CD4-positive, alpha-beta T cell treated with Interleukin-6 at 100 ng/mL for 8 hours (primary cell): ENCODE measurements at places on chromosomes 3 and 15.
A peak's percentile ranks its signal among the peaks of the same experiment; 100 is the strongest.

GRCh38 chr3:107670986-107671385 lies 148.2 kb downstream of the BBX start:
- no peak for DNase-seq

- no peak for DNase-seq
Measured at GRCh38 chr3:171101982-171102641, 75.6 kb upstream of the SLC2A2 start.

- no peak for DNase-seq
Measured at GRCh38 chr3:2153053-2153452, 54.4 kb downstream of the CNTN4 start.

DNA sequence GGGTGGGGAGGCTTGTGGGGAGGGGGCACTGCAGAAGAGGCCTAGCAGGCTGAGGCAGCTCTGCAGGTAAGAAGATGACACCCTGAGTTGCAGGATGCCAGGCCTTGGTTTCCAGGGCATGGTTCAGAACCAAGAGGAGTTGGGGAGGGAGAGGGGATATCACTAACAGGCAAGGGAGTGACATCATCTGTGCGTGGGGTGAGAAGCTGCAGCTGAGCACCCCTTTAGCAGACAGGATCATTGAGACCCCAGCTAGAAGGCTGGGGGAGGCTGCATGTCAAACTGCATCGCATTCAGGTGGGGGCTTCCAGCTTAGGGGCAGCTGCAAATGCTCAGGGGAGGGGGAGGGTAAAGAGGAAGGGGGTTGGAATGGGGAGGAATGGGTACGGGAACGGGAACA lies 23.0 kb downstream of the CACNA2D2 start:
- DNase-seq, result no peak

DNA sequence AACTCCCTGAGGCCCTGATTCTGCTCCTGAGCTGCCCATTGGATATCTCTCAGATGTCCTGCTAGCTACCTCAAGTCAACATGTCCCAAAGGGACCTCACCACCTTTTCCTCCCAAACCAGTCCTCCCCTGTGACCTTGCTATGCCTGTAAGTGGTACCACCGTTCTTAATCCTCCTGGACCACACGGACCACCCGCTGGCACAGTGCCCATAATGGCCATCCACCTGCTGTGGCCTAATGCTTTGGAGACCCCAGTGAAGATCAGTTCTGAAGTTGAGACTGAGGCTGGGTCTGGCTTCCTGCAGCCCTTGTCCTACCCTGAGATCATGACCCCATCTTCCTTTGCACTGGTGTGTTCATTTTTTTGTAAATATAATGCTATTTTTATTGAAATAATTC lies 15.0 kb upstream of the VPS8 start:
- DNase-seq, result no peak

DNA sequence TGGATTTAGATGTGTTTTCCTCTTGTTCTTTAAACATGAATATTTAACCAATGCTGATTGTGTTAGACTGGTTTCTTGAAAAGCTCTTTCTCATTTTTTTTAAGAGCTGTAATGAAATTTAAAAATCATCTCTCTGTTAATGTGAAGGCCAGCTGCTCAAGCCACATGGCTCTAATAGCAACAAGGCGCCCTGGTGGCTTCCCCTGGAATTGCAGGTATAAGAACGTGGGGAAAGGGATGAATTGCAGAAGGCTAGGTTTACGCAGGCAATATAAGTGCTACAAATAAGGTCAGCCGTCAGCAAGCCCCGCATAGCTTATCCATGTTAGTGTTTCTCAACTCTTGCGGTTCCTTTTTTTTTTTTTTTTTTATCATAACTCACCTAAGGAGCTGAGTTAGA lies 108.5 kb downstream of the SAMMSON start:
- DNase-seq, result no peak

GRCh38 chr3:192063570-192063969 lies 602.6 kb downstream of the PYDC2 start:
- no peak for DNase-seq

DNA sequence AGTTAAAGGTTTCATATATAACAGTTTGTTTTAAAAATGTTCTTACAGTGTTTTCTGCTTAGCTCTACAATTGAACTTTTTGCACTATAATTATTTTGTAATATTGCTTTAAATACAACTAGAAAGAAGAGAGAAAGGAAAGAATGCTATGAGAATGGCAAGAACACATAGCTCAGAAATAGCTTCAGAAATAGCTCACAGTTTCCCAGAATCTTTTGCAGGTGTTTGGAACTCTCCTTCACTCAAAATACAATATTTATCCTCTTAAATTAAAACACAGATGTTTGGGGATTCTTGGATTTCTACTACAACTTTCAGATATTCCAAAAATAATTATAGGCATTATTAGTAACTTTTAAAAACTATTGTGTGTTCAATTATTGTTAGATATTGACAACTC lies 658.0 kb upstream of the DPPA4 start:
- no peak for DNase-seq

GRCh38 chr3:93981649-93982048 lies 1.7 kb downstream of the ARL13B start:
- DNase-seq, result no peak

GRCh38 chr3:78455166-78455565 lies 1312.6 kb downstream of the ROBO1 start:
- DNase-seq, result no peak

GRCh38 chr3:21839592-21839991 lies 88.6 kb upstream of the ZNF385D start:
- no peak for DNase-seq

- DNase-seq, result peak; percentile 67
Measured at GRCh38 chr15:63473999-63474809, 30.2 kb upstream of the USP3 start.

DNA sequence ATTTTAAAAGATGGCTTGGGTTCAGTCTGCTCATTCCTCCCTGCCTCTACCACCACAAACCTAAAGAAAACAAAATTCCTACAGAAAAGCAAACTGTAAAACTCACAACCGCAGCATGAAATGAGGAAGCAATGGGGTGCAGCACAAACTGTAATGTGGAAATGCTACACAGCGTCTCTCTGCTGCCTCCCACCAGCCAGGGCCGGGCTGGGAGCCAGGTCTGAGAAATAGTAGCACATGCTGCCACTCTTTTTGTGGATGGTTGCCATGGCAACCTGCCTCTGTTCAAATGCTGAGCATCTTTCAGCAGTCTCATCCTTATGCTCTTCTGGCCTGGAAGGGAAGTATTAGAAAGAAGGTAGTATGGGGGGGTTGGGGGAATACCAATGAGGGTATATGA lies 55.4 kb downstream of the EOMES start:
- peak; percentile 6 for DNase-seq

DNA sequence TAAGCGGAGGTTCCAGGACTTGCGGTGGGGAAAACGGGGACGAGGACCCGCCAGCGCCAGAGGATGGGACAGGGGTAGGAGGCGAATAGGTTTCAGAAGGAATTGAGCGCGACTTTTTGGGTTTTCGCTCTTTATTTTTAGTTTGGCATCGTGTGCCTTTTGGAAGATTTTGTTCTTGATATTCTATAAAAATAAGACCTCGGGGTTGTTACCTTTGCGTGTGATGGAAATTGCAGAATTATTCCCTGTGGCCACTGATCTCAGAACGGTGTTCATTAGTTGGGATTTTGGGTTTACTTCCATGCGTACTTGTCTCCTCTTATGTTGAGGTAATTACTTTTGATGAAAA lies 453 bp upstream of the CCDC14 start:
- no peak for DNase-seq

- DNase-seq, result no peak
Measured at GRCh38 chr15:84799511-84800187, 17.5 kb upstream of the ALPK3 start.

DNA sequence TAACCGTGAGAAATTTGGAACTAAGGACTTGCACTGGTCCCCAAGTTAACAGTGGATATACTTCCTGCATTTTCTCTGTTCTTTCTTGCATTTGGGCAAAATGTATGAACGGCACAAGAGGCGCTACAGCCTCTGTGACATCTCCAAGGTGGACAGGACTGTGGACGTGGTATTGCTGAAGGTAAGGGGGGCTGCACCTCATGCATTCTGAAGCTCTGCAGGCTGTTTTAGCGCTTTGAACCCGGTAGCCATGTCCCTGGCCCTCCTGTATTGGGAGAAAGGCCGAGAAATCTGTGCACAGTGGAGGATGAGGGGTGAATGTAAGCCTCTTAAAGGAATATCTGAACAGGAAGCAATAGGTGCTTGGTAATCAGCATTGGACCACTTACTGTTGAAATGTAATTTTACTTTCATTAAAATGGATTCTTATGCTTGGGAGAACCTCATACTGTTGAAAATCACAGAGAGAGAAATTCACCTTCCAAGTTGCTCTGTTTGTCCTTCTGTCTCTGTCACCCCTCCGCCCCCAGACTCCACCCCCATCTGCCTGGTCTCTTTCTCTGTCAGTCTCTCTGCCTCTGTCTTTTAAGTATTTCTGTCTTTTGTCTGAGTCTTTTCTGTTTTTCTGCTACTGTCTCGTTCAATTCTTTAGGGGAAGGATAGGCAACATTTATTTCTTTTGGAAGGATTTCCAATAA lies 174.6 kb downstream of the KLHL25 start:
- no peak for DNase-seq

DNA sequence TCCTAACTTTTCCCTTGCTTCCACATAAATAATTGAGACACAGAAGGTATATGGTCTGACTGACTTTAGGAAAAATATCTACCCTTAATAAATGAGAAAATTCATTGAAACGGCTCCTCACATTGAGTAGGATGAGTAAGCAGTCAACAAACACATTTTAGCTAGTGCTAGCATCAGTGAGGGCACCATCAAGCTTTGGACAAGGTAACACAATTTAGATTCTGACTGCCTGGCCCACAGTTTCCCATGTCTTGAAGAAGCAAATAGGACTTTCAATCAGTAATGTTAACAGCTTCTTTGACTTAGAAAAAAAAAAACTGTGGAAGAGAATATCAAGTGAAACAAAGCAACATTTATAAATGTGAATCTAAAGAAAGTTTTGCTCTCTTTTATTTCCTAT lies 70.1 kb upstream of the MBNL1 start:
- no peak for DNase-seq

GRCh38 chr3:23277688-23278087 lies 74.6 kb downstream of the UBE2E2 start:
- DNase-seq, result no peak

DNA sequence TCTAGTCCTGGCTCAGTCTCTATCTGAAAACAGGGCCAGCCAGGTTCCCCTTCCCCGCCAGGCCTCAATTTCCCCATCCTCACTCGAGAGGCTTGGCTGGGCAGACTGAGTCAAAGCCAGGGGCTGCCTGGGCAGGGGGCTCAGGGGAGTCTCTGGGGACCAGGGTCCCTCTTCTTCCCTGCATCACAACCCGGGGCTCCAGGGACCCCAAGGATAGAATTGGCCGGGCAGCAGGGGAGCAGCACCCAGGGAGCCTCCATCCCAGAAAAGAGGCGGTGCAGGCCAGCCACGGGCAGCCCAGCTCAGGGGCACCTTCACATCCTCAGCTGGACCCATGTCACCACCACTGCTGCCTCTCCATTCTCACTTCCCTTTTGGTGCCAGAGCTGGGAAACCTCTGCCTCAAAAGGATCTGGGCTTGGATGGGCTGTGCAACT lies 13.3 kb upstream of the PLXND1 start:
- DNase-seq, result no peak

DNA sequence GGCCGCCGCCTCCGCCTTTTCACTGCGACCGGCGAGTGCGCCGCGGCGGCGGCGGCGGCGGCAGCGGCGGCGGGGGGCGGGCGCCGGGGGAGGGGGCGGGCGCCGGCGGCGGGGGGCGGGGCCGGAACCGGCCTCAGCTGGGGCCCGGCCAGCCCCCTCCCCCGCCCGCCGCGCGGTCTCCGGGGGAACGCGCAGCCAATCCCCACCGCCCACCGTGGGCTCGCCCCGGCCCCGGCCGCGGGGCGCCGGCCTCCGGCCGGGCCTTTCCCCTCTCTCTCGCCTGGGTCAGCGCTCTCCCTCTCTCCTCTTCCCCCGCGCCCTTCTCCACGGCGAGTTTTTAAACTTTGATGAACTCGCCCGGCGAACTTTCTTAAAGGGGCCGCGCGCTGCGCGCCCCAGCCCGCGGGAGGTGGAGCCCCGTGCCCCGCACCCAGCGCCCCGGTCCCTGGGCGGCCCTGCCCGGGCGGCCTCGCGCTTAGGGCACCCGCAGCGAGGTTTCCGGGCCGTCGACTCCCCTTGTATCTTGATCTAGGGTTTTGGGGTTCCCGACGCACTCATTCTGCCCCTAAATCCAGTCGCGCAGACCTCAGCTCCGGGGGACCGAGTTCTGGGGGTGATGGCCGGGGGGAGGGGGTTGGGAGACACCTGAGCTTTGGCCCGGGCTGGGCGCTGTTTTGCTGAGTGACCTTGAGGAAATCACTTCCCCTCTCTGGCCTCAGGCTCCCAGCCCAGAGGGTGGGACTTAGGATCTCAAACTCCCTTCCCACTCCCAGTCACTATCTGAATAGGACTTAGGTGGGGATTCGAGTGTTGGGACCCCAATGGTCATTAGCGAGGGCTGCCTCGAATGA lies at the start of gene RBPMS2:
Gene RBPMS2 (minus strand): TSS at position 39 of the 851 bp plus-strand sequence. CDS start 270 bp downstream, outside the sequence.
- DNase-seq, result no peak

DNA sequence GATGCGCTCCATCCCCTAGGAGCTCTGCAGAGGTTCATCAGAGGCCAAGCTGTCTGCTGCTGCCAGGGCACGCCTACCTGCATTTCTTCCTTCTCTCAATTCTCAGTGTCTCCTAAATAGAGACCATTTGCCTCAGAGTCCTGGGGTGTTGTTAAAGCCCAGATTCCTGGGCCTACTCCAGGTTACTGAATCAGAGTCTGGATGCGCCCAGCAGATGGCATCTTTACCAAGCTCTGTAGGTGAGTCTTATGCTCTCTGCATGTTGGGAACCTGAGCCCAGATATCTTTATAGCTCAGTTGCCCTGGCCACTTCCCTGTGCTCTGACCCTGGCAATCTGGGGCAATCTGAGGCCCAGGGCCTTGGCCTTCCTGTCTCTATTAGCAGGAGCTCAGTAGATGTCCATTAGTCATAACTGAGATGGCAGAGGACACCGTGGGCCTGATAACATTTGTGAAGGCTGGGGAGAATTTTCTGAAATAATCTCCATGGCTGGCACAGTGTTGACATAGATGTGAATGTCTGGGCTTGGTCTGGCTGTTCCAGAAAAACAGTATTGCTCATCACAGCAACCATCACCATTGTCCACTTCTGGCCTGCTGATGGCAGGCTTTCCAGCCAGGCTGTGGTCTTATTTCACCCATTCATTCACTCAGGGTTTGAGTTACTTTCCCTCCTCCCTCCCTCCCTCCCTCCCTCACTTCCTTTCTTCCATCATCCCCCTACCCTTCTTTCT lies 13.3 kb upstream of the RBP1 start:
- no peak for DNase-seq

DNA sequence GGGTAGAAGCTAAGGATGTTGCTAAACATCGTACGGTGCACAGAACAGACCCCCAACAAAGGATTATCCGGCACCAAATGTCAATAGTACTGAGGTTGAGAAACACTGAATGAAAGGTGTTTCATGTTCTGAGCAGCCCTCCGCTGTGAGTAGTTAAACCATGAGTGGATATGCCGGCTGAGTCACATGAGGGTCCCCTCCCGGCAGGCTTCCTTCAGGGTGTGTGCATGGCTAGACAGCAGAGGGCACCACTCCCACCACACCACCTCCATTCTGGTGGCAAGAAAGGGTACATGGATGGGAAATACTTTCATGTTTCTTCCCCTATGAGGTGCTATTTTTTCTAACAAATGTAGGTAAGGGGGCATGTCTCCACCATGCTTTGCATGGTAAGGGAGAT lies 128.3 kb upstream of the SEMA6D start:
- DNase-seq, result no peak

- DNase-seq, result no peak
Measured at GRCh38 chr3:99418709-99419108, 219.7 kb upstream of the COL8A1 start.
